ENCODE measurements at places on chromosomes 2 and 18. TPM values are rescaled to one million over a fixed set of nuclear protein-coding genes. Genes with fewer than 3 reads are reported as not detected.
A peak's percentile ranks its signal among the peaks of the same experiment; 100 is the strongest.

DNA sequence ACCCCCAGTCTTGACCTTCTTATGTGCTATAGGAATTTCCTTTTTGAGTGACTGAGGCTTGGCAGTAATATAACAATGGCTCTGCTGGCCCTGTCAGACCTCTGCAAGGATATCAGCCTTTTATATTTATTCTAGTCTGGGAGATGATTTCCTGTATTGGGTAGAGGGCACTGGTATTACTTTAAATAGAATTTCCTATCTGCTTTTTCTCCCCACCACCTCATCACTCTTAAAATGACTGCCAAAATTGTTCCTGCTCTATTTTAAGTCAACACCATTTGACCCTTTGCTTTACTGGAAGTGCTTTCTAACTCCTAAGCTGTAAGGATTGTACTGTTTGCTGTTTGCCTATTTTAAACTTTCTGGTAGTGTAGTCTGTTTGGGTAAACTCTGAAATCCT lies 658.4 kb upstream of the FSHR start:
- no peak for DNase-seq

DNA sequence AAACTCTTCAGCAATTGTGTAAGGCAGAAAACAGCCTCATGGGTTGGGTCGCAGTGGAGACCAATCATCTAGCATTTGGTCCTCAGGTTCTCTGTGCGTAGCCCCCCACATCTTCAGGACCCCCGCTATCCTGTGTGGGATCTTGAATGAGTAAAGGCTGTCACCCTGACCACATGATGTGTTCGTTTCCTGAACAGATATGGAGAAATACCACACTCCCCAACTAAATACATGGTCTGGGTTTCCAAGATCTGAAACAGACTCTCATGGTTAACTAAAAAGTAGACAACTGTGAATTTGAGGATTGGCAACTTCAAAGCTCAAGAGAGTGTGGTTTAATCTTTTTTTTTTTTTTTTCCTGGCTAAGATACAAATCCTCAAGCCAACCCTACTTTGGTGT lies 23.2 kb downstream of the DOCK10 start:
- no peak for DNase-seq

DNA sequence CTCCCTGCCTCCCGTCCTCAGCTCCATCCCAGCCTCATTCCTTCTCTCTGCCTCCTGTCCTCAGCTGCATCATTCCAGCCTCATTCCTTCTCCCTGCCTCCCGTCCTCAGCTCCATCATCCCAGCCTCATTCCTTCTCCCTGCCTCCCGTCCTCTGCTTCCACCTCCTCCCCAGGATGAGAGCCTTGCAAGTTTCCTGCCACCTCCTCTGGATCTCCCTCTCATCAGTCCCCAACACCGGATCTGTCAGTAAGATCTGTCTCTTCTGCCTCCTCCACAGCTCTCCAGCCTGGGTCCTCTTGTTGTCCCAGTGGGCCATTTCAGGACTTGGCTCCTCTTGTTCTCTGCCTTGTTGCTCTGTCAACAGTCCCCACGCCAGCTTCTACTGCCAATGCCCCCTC lies 130.9 kb downstream of the NDUFA10 start:
- DNase-seq, result no peak

- no peak for DNase-seq
Measured at GRCh38 chr2:9844576-9844975, 1.3 kb downstream of the TAF1B start.

DNA sequence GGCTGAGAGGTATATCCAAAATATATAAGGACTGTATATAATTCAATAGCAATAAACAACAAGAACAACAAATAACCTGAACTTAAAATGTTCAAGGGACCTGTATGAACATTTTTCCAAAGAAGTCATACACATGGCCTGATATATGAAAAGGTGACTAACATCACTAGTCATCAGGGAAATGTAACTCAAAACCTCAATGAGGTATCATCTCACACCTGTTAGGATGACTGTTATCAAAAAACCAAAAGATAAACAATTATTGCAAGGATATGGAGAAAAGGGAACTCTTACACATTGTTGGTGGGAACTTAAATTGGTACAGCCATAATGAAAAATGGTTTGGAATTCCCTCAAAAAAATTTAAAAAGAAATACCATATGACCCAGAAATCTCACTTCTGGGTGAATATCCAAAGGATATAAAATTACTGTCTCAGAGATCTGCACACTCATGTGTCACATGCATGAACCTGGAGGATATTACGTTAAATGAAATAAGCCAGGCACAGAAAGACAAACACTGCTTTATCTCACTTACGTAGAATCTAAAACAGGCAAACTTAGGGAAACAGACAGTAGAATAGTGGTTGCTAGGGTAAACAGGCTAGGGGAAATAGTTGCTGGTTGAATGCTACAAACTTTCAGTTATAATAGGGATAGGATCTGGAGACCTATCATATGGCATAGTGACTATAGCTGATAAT lies 334.5 kb upstream of the MMADHC start:
- DNase-seq, result no peak

DNA sequence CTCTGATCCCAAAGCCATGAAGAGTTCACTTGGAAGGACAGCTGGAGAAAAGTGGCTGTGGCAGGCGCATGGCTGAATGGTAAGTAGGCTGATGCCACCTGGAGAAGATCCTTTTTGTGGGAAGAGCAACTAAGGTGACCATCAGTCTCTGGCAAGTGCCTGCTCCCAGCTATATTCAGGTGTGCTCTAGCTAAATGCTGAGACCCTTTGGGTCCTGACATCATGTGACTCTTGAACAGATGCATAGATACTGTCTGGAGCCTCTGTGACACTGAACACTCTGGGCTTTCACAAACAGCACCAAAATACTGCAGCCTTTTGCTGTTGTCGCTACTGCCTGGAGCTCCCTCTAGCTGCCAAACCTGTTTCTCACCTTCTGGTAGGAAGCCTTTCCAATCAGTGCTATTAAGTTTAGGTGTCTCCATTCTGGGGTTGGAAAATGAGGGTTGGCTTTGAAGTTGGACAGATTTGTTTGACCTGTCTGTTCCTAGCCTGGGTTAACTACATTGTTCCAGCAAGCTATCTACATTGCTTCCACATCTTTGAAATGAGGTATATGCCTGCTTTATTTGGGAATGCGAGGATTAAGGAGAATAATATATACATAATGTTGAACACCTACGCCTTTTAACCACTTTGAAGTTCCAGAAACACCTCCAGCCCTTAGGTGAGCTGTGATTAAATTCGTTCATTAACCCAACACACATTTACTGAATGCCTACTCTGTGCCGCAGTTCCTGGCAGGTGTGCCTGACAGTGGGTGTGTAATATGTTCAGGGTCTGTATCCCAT lies 3.1 kb downstream of the EGR4 start:
- peak; percentile 37 for DNase-seq

GRCh38 chr2:240556553-240557100 lies 1.2 kb downstream of the ANKMY1 start:
- peak; percentile 63 for DNase-seq

DNA sequence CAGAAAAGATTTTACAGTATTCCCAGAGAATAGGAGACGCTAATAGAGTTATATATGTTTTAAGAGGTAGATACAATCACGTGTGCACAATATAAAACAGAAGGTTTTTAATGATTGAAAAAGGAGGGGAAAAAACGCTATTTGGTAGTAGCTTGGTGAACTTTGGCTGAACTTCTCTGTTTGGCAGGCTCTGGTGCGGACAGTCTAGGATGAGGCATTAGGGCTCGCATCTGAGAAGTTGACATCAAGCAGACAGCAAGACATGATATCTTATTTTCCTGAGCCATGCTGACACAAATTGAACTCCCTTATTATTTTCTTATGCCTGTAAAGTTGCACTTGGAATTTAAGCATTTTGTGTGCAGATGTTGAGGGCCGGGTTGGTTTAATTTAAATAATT lies 176.6 kb downstream of the EN1 start:
- no peak for DNase-seq

GRCh38 chr2:233989221-233989858 lies 61.2 kb upstream of the SPP2 start:
- DNase-seq, result no peak

- DNase-seq, result no peak
Measured at GRCh38 chr2:43513216-43513615, 82.6 kb downstream of the THADA start.

- no peak for DNase-seq
Measured at GRCh38 chr2:172791953-172792352, 56.3 kb downstream of the RAPGEF4 start.

DNA sequence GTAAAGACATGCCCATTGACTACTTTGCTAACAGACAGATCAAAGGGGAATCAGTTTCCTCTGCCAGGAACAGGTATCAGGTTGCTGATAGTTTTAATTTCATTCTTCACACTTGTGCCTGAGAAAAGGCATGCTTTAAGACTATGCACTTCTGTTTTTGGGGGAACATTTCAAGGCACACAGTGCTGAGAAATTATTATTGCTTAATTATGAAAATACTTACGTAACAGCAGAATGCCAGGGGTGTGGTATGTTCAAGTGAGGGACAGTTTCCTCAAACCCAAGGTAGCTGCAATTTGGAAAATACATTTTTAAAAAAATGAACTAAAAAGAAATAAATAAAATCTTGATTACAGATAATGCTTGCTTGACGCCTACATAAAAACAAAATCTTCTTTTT lies 1746.1 kb upstream of the PIK3C3 start:
- no peak for DNase-seq

GRCh38 chr18:31711365-31712172 lies 27.2 kb upstream of the B4GALT6 start:
- no peak for DNase-seq

- no peak for DNase-seq
Measured at GRCh38 chr2:23589739-23590138, 204.8 kb downstream of the KLHL29 start.

- DNase-seq, result no peak
Measured at GRCh38 chr2:71613403-71613952, 160.1 kb downstream of the DYSF start.

DNA sequence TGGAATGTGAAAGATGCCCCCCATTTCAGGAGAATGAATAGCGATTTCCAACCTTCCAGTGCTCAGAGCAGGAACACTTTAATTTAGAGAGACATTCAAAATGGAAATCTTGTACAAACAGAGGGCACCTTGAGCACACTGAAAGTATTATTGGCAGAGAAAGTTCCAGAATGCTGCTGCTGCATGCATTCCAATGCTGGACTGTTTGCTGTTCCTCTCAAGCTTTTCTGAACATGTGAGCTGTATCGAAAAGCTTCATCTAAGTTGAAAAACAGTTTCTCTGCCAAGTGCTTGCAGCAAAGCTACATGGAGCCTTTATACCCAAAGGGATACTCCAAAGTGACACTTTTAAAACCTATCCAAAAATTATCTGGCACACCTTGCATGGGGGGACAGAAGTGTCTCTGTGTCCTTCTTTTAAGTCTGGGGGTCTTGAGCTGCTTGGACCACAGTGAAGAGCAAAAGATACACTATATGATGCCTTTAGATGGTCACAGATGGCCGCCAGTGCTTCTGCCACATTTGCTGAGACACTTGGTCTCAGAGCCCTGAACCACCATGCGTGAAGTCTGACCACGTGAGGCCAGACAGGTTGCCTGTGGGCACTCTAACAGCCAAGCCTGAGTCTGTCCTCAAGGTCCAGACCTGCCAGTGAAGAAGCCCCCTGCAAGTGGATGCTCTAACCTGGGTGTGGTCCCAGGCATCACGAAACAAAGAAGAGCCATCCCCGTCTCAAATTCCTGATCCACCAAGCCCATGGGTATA lies 18.8 kb downstream of the UXS1 start:
- DNase-seq, result no peak

DNA sequence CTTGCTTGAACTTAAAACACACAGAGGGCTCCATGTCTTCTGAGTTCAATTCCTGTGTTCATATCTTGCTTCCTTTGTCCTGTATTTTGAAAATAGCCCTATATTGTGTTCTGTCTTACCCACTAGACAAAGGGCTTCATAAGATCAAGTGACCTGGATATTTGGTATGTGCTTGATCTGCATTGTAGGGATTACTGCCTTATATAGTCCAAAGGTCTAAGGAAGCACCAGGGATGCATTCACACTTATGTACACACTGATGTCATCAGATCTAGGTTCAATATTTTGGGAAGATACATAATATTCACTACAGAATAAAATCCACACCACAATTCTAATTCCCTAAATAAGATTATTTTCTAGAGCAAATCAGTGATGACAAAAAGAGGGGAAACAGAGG lies 278.0 kb upstream of the KYNU start:
- DNase-seq, result no peak

- DNase-seq, result no peak
Measured at GRCh38 chr2:63081404-63081803, 30.8 kb downstream of the OTX1 start.

GRCh38 chr2:708667-709066 lies 31.5 kb upstream of the TMEM18 start:
- no peak for DNase-seq

- no peak for DNase-seq
Measured at GRCh38 chr18:58172031-58172430, 128.0 kb downstream of the NEDD4L start.

- no peak for DNase-seq
Measured at GRCh38 chr2:224612578-224612977, 27.4 kb upstream of the CUL3 start.

DNA sequence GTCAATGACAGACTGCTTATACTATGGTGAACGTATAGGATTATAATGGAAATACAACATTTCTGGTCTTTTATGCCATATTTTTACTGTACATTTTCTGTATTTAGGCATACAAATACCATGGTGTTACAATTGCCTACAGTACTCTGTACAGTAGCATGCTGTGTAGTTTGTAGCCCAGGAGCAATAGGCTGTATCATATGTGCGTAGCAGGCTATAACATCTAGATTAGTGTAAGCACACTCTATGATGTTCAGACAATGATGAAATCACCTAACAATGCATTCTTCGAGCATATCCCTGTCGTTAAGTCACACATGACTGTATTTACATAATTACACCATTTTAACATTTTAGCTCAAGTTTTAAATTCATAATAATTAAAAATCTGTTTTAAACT lies 556.6 kb upstream of the ZNF804A start:
- no peak for DNase-seq

The ZNF385B gene
- total RNA-seq, result not detected

The SERPINB3 gene
- not detected for total RNA-seq

The MC4R gene
- not detected for total RNA-seq

The NDUFS1 gene
- 34.3 TPM for total RNA-seq

The ADD2 gene
- total RNA-seq, result 4.4 TPM

The LAMA3 gene
- 0.19 TPM for total RNA-seq

The CCL20 gene
- total RNA-seq, result 2.2 TPM

The CNDP1 gene
- 0.25 TPM for total RNA-seq

The SP100 gene
- 243 TPM for total RNA-seq

The REEP1 gene
- total RNA-seq, result not detected

The INPP5D gene
- total RNA-seq, result 154 TPM

The DNAJC10 gene
- total RNA-seq, result 34.1 TPM

The ARPC2 gene
- total RNA-seq, result 448 TPM
